Astrocyte (in vitro differentiated cells and primary cell): ENCODE measurements at places on chromosomes 16 and 17. TPM values are rescaled to one million over a fixed set of nuclear protein-coding genes. Genes with fewer than 3 reads are reported as not detected.

The PHLPP2 gene
- total RNA-seq, result 5.4 and 5.6 TPM in 2 replicates

DNA sequence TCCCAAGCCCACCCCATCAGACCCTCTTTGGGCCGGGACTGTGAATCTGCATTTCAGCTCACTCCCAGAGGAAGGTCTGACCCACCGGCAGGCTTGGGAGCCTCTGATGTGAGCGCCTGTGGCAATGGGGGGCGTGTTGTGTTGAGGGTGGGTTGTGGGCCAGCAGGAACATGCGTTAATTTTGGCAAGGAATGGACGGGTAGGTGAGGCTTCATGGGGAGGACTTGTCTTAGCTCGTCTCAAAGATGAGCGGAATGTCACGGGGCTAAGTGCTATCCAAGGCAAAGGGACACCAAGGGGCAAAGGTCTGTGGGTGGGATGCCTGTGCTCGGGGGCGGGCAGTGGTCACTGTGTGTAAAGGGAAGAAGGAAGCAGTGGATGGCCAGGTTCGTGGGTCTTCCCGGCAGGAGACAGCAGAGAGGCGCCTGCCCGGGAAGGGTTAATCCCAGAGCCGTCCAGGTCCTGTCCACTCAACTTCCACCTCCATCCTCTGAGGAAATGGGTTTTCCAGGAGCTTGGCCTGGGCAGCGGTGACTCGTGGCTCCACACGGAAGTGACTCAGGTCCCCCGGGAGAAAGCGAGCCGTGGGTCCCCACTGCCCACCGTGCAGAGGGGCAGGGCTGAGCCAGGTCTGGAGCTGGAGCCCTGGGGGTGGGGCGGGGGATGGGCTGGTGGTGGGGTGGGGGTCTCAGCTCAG lies 17.4 kb downstream of the ADGRG1 start:
- DNase-seq, result no peak

DNA sequence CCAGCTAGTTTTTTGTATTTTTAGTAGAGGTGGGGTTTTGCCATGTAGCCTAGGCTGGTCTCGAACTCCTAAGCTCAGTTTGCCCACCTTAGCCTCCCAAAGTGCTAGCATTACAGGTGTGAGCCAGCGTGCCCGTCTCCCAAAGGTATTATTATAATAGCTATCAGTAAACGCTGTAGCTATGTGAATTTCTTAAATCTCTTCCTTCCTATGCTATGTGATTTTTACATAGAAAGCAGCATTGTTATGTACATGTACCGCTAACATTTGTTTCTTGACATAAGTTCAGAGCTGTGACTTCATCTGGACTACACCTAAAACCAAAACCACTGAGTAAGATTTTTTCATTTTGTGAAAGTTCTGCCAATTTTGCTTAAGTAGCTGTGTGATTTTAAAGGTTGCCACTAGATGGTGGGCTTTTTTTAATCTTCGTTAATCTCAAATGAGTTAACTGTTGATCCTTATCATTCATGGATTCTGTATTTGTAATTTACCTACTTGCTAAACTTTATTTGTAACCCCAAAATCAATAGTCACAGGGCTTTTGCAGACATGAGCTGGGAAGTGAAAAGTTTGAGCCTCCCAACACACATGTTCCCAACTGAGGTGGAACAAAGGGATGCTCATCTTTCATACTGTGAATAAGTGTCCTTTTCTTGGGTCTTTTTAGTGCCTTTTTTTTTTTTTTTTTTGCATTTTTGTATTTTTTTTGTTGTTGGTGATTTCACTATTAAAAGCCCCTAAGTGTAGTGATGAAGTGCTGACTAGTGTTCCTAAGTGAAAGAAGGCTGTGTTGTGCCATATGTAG lies 21.9 kb downstream of the PRKAR1A start:
- DNase-seq, result peak; percentile 35

The SMIM22 gene
- not detected in 2 replicates for total RNA-seq

- no peak for DNase-seq
Observed at GRCh38 chr17:73011016-73011486, 81.4 kb downstream of the SLC39A11 start.

- no peak for DNase-seq
Observed at GRCh38 chr16:55938126-55938525, 63.0 kb upstream of the CES5A start.

The BIRC5 gene
- total RNA-seq, result 3.3 and 5.8 TPM in 2 replicates

DNA sequence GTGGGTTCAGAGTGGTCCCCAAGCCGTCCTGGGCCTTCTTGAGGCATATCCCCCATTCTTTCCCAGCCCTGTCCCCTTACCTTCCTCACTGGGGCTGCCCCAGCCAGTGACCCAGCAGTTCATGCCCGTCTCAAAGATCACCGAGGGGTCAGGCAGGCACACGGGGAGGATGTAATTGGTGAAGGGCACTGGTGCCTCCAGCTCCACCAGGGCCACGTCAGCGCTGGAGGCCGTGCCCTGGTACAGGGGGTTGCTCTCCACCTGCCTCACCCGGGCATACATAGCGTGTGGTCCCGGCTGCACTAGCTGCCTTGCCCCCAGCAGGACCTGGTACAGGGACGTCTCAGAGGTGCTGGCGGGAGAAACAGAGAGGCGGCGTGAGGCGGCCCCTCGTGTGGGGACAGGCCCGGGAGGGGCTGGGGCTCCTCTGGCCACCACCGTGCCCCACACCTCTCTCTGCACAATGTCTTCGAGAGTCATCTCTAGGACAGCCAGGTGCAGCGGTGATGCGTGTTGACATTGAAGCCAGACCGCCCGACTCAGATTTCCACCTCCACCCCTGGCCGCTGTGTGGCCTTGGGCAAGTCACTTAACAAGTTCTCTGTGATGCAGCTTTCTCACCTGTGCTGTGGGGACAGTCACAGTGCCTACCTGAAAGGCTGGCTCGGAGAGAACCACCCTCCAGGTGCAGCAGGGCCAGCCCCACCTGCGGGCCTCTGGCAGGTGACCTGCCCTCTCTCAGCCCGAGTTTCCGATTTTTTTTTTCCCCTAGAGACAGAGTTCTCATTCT lies 5.8 kb downstream of the PRSS27 start:
- no peak for DNase-seq

GRCh38 chr17:38596651-38597050 lies 9.1 kb downstream of the SRCIN1 start:
- no peak for DNase-seq

DNA sequence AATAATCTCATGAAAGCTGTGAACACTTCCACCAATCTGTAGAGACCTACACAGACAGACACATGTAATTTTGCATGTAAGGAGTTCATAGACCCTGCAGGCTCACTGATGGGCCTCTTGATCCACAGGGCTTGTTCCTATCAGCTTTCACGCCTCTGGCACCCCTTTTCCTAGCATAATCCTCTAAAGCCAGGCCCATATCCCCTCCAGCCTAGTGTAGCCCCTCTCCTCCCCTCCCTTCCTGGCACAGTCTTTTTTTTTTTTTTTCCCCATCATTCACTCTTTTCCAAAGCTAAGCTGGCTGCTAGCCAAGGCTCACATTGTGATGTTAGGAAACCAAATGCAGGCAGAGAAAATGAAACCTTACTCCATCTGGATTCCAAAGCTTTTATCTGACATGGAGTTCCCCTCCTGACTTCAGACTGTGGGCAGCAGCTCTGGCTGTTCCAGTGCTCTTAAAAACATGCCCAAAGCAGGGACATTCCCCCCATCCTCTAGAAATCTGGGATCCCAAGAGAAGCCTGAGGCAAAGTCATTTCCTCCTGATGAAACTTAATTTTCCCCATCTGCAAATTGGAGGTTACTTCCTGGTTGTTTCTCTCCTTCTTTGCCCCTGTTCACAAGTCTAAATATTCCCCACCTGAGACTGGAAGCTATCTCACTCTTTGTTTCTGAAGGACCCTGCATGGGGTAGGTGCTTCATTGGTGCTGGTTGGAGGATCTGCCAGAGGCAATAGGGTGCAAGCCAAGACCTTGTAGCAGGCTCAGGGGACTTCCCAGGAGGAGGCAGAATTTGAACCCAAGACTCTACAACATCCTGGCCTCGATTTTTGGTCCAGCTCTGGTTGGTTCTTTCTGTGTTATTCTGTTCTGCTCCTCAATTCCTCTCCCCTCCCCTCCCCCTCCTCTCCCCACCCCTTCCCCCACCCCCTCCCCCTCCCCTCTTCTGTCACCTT lies 9.9 kb upstream of the CCL5 start:
- DNase-seq, result peak; percentile 56

- no peak for DNase-seq
Observed at GRCh38 chr16:69893106-69893505, 58.0 kb upstream of the CLEC18A start.

GRCh38 chr16:76222853-76223252 lies 54.3 kb upstream of the CNTNAP4 start:
- DNase-seq, result no peak

- no peak for DNase-seq
Observed at GRCh38 chr17:42797067-42798007, 1.2 kb downstream of the COA3 start.
